ENCODE measurements at places on chromosomes 13 and 19. TPM values are rescaled to one million over a fixed set of nuclear protein-coding genes. Genes with fewer than 3 reads are reported as not detected.
A peak's percentile ranks its signal among the peaks of the same experiment; 100 is the strongest.

DNA sequence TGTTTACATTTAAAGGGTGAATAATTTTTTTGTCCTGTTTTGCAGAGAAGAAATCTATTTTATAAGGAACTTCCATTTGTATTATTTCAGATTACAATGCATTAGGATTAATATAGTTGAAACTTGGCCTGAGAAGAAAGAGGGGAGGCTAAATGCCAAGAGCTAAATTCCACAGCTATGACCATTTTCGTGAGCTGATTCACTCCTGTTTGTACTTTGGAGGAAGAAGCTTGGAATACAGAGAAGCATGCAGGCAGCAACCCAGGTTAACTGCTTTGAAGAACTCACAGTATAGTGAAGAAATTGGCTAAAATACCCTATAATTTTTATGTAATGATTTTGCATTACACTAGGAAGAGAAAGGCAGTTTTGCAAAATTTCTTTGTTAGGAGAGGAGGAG lies 309.4 kb upstream of the KLF12 start:
- no peak overlapping the region for H3K4me3 ChIP-seq
- no peak overlapping the region for H3K27ac ChIP-seq
- H3K36me3 ChIP-seq: no peaks in the 10 kb centered on the region
- DNase-seq: no peak
- H3K27me3 ChIP-seq: no peaks in the 10 kb centered on the region
- no peaks in the 10 kb centered on the region for H3K4me1 ChIP-seq

- no peak for DNase-seq
- H3K27me3 ChIP-seq: no peaks in the 10 kb centered on the region
- H3K36me3 ChIP-seq: peaks cover 41% of the 10 kb centered on the region
- no peak overlapping the region for H3K27ac ChIP-seq
- no peaks in the 10 kb centered on the region for H3K4me1 ChIP-seq
These were observed 13.6 kb downstream of the EPN1 start for GRCh38 chr19:55688422-55689218.

DNA sequence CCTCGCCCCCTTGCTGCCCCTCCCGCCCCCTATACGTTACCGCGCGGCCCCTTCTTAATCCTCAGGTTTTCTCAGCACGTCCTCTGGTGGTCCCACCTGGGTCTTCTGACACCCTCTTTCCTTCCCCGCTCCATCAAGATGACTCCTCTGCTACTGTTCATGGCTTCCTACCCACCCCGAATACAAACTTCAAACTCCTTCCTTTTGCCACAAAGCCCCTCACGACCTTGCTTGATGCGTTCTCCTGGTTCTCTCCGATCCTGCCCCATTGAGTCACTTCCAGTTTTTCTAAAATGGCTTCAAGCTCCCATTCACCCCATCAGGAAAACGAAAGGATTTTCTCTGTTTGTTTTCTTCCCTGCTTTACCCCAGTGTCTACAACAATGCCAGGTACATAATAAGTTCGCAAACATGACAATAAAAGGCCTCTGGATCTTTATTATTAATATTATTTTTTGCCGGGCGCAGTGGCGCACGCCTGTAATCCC lies 734 bp upstream of the SERTAD3 start:
- H3K4me3 ChIP-seq: peak overlapping the region; percentile 100
- no peaks in the 10 kb centered on the region for H3K27me3 ChIP-seq
- peak overlapping the region; percentile 98 for H3K27ac ChIP-seq
- no peak for DNase-seq
- peaks cover 24% of the 10 kb centered on the region for H3K36me3 ChIP-seq

DNA sequence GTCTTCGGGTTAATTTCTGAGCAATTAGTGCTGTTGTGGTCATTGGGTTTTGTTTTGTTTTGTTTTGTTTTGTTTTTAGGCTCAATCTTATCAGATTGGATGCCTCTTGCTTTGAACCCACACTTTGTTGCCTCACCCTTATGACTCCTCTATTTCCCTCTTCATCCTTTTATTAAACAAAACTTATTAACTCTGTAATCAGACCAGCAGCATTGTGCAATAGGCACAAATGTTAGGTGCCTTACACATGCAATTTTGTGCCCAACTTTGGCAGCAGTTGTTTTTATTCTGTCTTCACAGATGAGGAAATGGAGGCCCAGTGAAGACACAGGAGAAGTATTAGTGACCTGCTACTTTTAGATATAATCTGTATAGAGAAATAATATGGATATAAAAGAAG lies 377.7 kb downstream of the KCNRG start:
- no peaks in the 10 kb centered on the region for H3K36me3 ChIP-seq
- H3K4me1 ChIP-seq: no peaks in the 10 kb centered on the region

GRCh38 chr13:29143847-29144246 lies 323.7 kb downstream of the MTUS2 start:
- H3K4me3 ChIP-seq: no peak overlapping the region
- H3K36me3 ChIP-seq: no peaks in the 10 kb centered on the region
- H3K27me3 ChIP-seq: no peaks in the 10 kb centered on the region
- DNase-seq: no peak
- no peaks in the 10 kb centered on the region for H3K4me1 ChIP-seq

DNA sequence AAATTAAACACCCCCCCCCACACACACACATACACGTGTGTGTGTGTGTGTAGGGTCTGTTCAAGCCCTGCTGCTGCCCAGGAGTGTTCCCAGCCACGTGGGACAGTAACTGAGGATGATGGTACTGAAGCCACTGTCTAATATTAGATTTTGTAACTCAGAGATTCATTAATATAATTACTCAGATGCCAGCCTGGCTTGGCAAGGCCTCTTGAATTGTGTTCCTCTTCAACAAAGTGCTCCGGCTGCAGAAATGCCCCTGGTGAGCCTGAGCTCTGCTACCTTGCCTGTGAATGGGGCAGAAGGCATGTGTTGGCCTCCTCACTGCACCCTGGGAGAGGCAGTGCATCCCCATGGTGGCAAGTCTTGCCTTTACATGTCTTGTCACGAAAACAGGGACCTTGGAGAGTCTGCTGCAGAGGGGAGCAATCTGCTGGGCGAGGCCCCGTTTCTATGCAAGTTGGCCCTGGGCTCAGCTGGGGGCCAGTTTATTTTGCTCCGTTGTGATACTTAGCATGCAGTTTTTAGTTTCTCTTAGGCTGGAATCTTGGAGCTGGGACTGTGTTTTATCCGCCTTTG lies 44.0 kb downstream of the NFIX start:
- H3K4me1 ChIP-seq: peaks cover 15% of the 10 kb centered on the region
- no peak for DNase-seq
- no peak overlapping the region for H3K27ac ChIP-seq
- no peak overlapping the region for H3K4me3 ChIP-seq

DNA sequence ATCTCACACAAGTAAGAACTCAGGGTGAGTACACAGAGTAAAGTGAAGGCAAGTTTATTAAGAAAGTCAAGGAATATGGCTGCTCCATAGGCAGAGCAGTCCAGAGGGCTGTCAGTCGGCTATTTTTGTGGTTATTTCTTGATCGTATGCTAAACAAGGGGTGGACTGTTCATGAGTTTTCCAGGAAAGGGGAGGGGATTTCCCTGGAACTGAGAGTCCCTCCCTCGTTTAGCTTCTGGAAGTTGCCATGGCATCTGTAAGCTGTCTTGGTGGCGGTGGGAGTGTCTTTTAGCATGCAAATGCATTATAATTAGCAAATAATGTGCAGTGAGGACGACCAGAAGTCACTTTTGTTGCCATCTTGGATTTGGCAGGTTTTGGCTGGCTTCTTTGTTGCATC lies 5.8 kb upstream of the VSTM1 start:
- DNase-seq: no peak
- no peak overlapping the region for H3K4me3 ChIP-seq
- H3K4me1 ChIP-seq: no peaks in the 10 kb centered on the region
- no peaks in the 10 kb centered on the region for H3K27me3 ChIP-seq

The GAPDHS gene
- polyA plus RNA-seq: not detected

The KLF16 gene
- 0.92 TPM for polyA plus RNA-seq

The OR10H1 gene
- not detected for polyA plus RNA-seq

The CBY2 gene
- not detected for polyA plus RNA-seq

The MAST1 gene
- 1.2 TPM for polyA plus RNA-seq

The CCDC70 gene
- polyA plus RNA-seq: not detected

The SMIM44 gene
- polyA plus RNA-seq: not detected

The DLEU7 gene
- 0.16 TPM for polyA plus RNA-seq

The PGLYRP1 gene
- not detected for polyA plus RNA-seq

The SBK3 gene
- polyA plus RNA-seq: not detected
